ENCODE measurements at places on chromosomes 7 and 10.

DNA sequence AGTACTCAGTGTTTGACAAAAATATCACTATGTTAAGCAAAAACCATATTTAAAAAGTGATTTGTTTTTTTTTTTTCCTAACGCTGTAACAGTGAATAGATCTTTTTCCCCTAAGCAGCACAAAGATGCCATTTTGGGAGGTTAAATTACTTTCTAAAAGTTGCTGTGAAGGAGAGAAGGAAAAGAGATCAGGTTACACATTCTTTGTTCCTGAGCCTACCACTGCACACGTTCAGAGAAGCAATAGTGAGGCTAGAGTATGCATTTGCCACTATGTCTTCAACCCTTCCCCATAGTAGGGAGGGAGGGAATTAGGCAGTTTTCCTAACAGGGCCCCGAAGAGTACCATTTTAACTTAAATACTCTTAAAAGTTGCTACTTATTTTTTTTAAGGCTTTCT lies 38.9 kb downstream of the BMPR1A start:
- no peak for DNase-seq
- peaks cover 36% of the 10 kb centered on the region for H3K4me1 ChIP-seq
- no peaks in the 10 kb centered on the region for H3K27me3 ChIP-seq
- no peaks in the 10 kb centered on the region for H3K36me3 ChIP-seq

- H3K4me1 ChIP-seq: peaks cover 6% of the 10 kb centered on the region
- no peaks in the 10 kb centered on the region for H3K27me3 ChIP-seq
- DNase-seq: no peak
Measured at GRCh38 chr7:128790315-128791041, 1.3 kb upstream of the CCDC136 start.

- H3K4me3 ChIP-seq: no peak overlapping the region
- no peaks in the 10 kb centered on the region for H3K27me3 ChIP-seq
- H3K27ac ChIP-seq: no peak overlapping the region
- peaks cover 6% of the 10 kb centered on the region for H3K4me1 ChIP-seq
- DNase-seq: no peak
- no peaks in the 10 kb centered on the region for H3K36me3 ChIP-seq
Measured at GRCh38 chr7:17618652-17618974, 320.2 kb downstream of the AHR start.

DNA sequence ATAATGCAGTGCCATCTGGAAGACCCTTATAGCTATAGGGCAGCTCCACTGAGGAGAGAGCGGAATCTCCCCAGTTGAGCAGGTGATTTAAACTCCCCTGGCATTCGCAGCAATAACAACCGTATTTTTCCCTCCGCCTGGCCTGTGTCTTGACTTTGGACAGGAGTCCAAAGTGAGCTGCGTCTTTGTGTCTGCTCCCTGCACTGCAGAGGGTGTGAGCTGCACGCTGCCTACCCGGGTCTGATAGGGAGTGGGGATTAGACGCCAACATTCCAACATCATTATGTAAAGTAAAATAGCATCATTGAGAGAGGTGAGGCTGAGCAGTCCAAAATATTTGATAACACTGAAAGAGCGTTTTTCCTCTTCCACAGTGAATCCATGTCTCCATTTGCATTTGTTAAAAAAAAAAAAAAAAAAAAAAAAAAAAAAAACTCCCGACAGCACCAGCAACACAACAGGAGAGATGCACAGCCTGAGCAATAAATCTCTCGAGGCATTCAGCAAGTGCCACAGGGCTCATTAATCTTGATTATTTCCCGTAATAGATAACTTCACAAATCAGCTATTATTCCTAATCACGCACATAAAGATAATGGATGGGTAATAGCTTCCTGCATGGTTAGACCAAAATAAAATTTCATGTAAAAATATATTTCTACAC lies 68.6 kb downstream of the CELF2 start:
- H3K27me3 ChIP-seq: no peaks in the 10 kb centered on the region
- H3K4me1 ChIP-seq: peaks cover 2% of the 10 kb centered on the region
- no peak overlapping the region for H3K4me3 ChIP-seq

DNA sequence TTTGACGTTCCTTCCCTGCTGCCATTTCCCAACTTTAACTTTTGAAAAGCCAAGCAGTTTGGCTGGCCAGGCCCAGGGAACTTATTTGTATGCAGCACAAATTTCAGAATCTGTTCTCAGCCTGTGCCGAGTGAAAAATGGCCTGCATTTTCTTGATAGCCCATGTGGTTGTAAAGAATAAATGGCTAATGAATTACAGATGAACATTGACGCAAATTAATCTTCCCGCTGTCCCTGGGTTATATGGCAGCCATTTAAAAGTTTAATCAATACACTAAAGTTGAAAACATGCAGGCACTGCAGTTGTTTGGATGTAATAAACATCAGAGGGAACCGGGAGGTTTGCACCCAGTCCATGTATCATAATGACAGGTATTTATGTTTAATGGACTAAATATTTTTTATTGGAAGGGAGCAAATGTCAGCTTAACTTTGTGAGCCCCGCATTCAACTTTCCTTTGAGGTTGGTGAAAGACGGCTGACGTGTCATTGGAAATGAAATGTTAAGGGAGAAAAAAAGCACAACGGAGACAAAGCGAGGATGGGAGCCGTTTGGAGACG lies 1092.4 kb downstream of the LRMDA start:
- no peaks in the 10 kb centered on the region for H3K27me3 ChIP-seq
- no peak overlapping the region for H3K4me3 ChIP-seq
- no peaks in the 10 kb centered on the region for H3K36me3 ChIP-seq
- peaks cover 11% of the 10 kb centered on the region for H3K4me1 ChIP-seq
- H3K27ac ChIP-seq: no peak overlapping the region

GRCh38 chr10:70197235-70197945 lies 27.1 kb upstream of the SAR1A start:
- no peak for DNase-seq
- H3K4me3 ChIP-seq: no peak overlapping the region
- peaks cover 23% of the 10 kb centered on the region for H3K36me3 ChIP-seq
- H3K27me3 ChIP-seq: no peaks in the 10 kb centered on the region
- H3K4me1 ChIP-seq: peaks cover 5% of the 10 kb centered on the region

DNA sequence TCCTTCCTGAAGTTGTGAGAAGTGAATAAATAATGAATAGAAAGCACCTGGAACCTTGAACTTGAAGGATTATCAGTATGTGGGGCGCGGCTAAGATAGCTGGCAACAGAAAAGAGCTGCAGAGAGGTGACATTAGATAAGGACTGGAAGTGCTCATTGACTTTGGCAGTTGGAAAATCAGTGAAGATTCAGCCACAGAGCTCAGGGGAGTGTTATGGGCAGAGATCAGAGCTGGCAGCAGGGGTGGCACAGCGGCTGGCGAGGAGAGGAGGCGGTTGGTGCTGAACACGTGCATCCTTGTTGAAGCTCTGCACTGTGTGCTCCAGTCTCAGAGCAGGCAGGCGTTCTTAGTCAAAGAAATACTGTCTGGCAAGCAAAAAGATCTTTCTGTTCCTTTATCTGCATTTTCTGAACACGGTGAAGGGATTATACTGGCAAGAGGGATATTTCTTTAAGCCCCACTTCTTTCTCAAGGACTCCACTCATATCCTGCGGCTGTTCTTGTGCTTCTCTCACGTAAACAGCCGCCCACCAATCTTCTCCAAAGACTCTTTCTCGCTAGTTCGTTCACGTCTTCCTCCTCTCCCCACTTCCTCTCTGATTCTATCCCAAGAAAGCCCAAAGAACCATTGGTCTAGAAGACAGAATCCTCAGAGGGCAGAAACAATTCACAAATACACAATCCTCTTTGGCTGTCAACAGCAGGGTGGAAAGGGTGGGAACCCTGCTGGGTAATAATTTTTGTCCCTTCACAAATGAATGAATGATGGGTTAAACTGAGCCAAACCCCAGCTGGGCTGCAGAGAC lies 38.6 kb upstream of the ADD3 start:
- no peak for DNase-seq
- peak overlapping the region; percentile 71 for H3K27ac ChIP-seq
- no peaks in the 10 kb centered on the region for H3K27me3 ChIP-seq
- H3K4me3 ChIP-seq: peak overlapping the region; percentile 58
